ENCODE measurements at places on chromosomes 7 and 10.

DNA sequence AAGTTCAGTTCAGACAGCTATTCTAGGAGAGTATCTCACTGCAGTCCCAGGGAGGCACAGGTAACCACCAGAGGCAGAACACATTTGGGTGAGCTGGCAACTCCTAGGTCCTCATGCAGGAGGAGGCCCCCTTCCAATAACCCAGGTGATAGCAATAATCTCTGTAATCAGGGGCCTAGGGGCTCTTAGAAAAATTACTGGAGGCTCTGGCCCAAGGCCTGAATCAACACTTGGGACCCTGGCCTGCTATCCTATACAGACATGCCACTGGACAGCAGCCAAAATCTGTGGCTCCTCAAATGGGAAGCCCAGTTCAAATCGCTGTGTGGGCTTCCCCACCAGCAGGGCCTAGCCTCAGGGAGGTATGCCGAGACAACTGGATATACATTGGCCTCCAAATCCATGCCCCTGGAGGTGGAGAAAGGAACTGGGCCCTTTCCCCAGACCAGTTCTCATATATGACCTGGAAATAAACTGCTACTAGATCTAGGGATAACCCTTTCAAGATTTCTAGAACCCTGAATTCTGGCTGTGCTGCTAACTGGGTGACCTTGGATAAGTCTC lies 1.6 kb downstream of the AVPI1 start:
- DNase-seq, result no peak

DNA sequence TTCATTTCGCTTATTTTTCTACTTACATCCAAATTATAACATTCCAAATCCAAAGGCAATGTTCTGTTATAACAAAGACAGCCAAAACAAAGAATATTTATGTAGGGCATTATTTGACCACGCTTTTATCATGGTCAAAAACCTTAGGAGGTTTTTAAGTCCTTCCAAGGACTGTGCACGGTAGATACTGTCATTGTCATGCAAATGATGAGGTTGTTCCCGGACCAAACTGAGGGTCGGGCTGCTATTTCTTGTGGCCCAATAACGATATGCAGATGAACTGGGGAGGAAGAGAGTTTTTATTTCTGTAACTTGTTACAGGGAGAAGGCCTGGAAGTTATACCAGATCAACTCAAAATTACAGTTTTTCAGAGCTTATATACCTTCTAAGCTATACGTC lies 56.6 kb upstream of the STEAP4 start:
- no peak for DNase-seq

GRCh38 chr10:14325325-14325955 lies 5.3 kb downstream of the FRMD4A start:
- no peak for DNase-seq

- DNase-seq, result no peak
These were observed 525.3 kb upstream of the CELF2 start for GRCh38 chr10:10492420-10492819.

DNA sequence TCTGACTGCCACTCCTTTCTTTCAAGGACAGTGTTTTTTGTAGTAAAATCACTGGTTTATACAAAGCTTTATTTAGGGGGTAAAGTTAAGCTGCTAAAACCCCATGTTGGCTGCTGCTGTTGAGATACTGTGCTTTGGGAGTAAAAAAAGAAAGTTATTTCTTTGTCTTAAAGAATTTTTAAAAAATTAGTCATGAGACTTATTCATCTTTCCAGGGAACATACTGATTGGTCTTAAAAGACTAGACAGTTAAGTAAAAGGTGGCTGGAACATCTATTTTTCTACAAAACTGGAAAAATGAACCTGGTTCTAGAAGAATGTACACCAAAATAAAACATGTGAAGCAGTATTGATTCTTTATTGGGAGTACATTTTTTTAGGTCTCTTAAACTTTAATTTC lies 20.6 kb downstream of the BBIP1 start:
- DNase-seq, result no peak

DNA sequence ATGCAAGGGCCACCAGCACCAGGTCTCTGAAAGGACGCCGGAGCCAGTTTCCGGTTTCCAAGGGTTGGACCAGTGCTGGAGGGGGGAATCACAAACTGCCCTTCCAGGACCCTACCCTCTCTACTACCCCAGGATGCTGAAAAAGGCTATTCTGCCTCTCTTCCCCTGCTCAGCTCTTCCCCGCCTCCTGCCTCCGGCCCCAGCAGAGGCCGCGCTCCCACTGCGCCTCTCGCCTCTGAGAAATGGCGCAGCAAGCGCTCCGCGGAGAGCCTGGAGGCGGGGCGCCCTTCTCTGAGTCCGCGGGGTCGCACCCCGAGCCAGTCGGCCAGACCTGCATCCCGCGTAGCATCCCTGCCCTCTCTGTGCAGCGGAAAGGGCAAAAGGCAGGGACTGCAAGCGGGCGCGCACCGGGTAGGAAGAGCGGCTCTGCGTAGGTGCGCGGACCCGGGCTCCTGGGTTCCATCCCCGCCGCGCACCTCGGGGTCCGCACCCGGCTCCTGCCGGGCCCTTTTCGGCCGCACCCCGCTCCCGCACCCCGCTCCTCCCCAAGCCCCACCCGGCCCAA lies 476 bp upstream of the RET start:
- no peak for DNase-seq

GRCh38 chr7:85612514-85612913 lies 425.7 kb upstream of the SEMA3D start:
- DNase-seq, result peak; percentile 93

GRCh38 chr7:157189405-157189804 lies 50.7 kb downstream of the UBE3C start:
- no peak for DNase-seq

- no peak for DNase-seq
These were observed 153.7 kb downstream of the TNS3 start for GRCh38 chr7:47428052-47428767.

DNA sequence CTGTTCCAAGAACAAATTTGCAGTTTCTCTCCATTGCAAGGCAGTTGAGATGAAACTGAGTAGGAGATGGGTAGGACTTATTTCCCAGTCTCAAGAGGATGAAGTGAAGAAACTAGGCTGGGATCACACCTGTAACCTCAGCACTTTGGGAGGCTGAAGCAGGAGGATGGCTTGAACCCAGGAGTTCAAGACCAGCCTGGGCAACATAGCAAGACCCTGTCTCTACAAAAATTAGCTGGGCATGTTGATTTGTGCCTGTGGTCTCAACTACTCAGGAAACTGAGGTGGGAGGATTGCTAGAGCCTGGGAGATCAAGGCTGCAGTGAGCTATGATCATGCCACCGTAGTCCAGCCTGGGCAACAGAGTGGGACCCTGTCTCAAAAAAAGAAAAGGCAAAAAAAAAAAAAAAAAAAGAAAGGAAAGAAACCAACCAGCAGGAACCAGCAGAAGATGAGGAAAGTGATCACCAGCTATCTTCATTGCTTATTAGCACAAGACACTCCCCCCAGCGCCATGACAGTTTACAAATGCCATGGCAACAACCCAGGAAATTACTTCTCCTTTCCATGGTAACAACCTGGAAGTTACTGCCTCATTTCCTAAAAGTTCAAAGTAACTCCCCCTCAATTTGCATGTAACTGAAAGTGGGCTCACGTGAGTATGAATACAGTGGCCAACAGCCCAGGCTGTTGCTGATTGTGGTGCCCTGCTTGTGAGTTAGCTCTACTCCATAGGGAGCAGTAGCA lies 18.3 kb upstream of the ST8SIA6 start:
- DNase-seq, result no peak

GRCh38 chr10:45463244-45464116 lies 89.5 kb downstream of the ALOX5 start:
- no peak for DNase-seq

- DNase-seq, result no peak
These were observed 21.3 kb downstream of the CYCS start for GRCh38 chr7:25103773-25104172.

DNA sequence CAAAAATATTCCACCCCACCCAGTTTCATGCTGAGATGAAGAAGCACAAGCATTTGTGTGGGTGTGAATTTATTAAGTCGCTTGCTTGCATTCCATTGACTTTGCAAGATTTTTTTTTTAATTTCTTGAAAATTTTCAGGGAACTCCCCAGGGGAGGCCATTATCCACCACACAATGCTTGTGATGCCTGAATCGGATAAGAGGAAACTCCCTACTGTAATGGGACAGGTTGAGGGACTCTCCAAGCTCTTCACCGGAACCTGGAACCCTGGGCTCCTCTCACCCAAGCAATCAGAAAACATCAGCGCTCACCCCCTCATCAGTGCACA lies 153.6 kb upstream of the ZMIZ1 start:
- no peak for DNase-seq

- no peak for DNase-seq
These were observed 77.1 kb downstream of the BMPER start for GRCh38 chr7:33982425-33982786.
